ENCODE measurements at places on chromosomes 7 and 10.

DNA sequence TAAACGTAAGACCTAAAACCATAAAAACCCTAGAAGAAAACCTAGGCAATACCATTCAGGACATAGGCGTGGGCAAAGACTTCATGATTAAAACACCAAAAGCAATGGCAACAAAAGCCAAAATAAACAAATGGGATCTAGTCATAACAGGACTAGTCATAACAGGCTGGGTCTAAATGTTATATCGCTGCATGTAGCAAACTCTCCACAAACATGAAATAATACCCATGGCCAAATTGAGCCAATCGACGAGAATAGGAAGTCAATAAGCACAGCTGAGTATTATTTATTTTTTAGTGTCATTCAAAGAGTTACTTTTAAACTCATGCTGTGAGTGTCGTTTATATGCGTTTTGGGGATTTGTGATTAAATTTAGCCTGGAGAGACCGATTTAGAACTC is 225.1 kb downstream of the TFEC start:
- peak; percentile 3 for DNase-seq

DNA sequence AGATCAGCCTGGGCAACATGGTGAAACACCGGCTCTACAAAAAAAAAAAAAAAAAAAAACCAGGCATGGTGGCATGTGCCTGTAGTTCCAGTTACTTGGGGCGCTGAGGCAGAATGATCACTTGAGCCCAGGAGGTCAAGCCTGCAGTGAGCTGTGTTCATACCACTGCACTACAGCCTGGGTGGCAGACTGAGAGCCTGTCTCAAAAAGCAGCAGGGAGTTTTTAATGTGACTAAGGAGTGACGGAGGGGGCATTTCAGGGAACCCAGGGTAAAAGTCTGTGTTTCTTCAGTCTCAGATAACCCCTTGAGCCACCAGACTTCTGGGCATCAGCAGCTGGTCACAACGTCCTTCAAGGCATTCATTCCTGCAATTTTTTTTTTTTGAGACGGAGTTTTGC is 2.2 kb upstream of the C10orf95 start:
- peak; percentile 17 for DNase-seq

DNA sequence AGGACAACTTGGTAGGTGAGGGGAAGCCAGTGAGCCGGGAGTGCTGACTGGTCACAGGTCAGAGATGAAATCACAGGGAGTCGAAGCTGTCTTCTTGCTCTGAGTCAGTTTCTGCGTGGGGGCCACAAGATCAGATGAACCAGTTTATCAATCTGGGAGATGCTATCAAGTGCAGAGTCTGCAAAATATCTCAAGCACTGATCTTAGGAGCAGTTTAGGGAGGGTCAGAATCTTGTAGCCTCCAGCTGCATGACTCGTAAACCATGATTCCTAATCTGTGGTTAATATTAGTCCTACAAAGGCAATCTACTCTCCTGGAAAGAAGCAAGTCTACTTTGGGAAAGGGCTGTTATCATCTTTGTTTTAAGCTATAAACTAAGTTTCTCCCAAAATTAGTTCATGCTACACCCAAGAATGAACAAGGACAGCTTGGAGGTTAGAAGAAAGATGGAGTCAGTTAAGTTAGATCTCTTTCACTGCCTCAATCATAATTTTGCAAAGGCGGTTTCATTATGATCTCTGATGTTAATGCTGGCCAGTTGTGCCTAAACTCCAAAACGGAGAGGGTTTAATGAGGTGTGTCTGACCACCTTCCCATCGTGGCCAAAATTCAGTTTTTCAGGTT is 8.4 kb upstream of the LMOD2 start:
- DNase-seq, result no peak

DNA sequence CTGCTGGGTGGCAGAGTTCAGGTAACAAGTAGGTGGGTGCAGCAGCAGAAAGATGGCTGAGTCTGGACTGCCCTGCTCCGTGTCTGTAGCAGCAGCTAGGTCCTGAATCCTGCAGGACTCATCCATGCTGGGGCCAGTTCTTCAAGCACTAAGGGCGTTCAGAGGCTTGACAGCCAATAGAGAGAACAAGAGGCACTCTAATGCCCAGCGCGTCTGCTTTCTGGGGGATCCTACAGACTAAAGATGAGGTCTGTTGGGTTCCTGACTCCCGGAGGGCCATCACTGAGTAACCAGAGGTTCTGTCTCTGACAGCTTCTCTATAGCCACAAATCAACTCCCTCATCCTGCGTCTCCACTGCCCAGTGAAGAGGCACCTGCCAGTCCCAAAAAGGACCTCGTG is 125.5 kb downstream of the PTPN20 start:
- DNase-seq, result no peak

DNA sequence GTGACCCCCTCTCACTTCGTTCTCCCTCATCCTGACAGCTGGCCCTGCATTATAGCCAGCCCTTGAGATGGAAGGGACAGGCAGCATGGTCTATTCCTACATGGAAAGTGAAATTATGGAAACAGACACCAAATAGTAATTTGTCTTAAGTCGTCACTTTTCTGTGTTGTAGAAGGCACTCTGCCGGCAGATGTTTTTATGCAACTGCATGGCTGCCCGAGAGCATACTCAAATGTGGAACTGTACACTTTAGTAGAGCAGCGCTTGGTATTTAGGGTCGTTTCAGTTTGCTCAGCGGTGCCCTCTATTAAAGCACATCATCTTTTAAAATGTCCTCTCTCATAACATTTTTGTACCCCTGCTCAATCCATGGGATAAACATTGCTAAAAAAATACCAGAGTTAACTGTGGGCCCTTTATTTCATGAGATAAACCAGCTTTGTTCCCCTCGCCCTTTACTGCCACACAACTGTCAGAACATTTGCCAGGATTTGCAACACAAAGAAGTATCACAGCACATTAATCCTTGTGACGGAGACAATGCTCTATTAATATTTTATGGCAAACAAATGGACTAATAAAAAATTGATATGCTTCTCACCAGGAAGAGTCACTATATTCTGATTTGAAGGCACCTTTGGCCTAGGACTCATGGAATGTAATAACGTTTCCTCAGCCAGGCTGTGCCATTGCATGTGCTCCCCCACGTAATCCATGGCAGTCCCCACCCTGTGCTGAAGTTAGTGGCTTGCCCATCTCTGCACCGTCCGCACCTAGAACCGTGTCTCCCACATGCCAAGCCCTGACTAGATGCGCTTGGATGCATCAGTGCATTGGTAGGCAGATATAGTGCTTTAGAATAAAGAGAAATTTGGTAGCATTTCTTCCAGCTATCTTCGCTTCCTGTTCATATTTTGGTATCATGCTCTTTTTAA is 221.3 kb downstream of the PAXIP1 start:
- no peak for DNase-seq

DNA sequence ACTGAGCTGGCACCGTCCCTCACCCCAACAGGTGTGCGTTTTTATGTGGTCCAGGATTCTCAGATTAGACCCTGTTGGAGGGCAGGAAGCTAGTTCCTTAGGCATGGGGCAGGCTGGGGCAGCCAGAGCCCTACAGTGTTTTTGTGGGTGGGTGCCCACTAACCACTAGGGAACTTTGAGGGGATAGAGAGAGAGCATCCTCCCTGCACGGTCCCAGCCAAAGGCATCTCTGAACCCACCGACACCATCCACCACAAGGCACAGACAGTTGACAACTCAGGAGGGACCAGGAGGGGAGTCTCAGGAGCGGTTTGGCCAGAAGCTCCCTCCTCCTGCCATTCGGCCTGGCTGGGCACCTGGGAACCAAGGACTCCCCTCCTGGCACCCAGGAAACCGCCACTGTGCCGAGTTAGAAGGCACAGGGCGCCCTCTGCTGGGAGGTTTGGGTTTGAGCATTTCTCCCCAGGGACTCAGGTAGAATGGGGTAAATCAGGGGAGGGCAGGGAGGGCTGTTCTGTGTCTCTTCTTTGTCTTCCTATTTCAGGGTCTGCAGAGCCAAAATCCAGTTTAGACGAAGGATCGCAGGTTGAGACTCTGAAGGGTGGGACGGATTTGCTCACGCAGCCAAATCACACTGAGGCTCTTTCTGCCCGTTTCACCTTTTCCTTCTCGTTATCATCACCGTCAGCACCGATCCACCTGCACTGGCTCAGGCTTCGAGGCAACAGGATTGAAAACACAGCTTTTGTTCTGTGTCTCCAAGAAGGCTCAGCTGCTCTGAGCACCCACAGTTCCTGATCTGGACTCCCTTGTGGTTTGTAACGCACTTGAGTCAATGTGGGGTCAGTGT is 84.8 kb upstream of the COL13A1 start:
- peak; percentile 41 for DNase-seq

DNA sequence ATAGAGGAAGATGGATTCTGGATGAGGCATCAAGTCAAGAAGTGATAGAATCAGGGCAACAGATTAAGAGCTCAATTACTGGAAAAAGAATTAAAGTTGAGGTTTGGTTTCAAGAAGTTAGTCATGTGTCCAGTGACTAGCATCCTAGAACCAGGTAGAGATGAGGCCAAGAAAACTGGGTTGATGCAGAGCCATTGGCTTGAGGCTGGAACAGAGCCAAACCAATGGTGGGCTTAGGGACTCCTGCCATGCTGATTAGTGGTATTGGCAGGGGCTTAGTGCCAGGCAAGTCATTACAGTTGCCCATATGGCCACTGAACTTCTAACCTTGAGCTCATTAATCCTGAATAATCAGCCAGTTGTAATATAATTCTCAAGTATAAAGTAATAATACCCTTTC is 18.5 kb downstream of the ZNF277 start:
- DNase-seq, result no peak
